ENCODE measurements at places on chromosomes 16 and 17. TPM values are rescaled to one million over a fixed set of nuclear protein-coding genes. Genes with fewer than 3 reads are reported as not detected.

GRCh38 chr16:47939680-47940079, 216.1 kb downstream of the ABCC12 start:
- DNase-seq, result no peak

GRCh38 chr16:66477028-66477515, 50.0 kb downstream of the BEAN1 start:
- no peak for DNase-seq

- DNase-seq, result no peak
Measured at GRCh38 chr16:72858665-72859493, 189.0 kb downstream of the ZFHX3 start.

DNA sequence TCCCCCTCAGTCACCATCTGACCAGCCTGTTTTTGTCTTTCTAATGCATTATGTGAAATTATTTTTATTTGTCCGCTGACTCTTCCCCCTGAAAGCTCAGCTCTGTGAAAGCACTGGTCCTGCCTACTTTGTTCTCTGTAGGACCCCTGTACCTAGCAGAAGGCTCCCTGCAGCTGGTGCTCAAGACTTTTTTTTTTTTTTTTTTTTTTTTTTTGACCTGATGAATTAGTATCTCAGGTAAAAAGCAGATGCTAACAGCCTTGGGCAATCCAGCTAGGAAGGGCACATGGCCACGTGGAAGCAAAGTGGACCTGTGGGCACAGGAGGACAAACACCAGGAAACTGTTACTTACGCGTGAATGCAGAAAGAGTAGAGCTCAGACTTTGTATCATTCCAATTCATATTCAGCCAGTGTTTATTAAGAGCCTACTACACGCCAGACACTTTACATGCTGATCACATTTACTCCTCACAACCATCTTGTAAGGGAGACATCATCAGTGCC, 629 bp upstream of the UNC119 start:
- DNase-seq, result no peak

GRCh38 chr16:88681709-88682451, 4.4 kb downstream of the SNAI3 start:
- DNase-seq, result peak; percentile 80

- no peak for DNase-seq
Measured at GRCh38 chr16:35298460-35299243, 1839.2 kb downstream of the TP53TG3F start.

GRCh38 chr17:10792151-10792550, 11.7 kb downstream of the TMEM238L start:
- no peak for DNase-seq

- DNase-seq, result no peak
Measured at GRCh38 chr17:4616476-4616875, 25.0 kb downstream of the ALOX15 start.

DNA sequence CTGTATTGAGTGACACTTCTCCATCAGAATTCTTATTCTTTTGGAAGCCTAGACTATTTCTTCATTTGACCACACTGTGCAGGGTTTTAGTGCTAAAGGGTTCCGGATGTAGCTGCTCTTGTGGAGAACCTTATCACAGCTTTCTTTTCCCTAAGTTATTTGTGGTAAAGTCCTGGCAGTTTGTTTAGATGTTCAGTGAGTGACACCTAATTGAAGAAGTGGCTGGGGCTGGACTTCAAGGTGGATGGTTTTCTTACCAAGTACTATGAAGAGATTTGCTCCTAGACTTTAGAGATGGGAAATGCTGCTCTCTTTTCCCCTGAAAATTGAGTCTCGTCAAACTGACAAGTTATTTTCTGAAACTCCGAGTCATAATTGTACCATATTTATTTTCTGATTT, 144.0 kb upstream of the TBX2 start:
- no peak for DNase-seq

DNA sequence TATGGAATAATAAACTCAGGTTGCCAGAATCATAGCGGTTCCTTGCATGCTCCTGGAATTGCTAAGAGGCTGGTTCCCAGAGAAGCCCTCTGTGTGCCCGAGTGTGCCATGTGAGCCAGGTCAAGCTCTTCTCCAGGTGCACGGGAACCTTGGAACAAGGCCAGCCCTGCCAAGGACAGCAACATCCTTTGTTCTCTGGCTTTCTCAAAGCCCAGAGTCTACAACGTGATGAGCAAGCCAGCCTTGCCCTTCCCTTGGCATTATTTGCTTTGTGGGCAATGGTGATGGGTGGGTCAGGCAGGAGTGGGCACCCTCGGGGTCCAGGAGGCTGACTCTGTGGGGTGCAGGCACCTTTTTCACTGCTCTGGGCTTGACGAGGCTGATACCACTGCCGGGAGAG, 14.2 kb upstream of the SEC14L1 start:
- DNase-seq, result no peak

GRCh38 chr16:3088925-3089716, 10.0 kb downstream of the ZSCAN10 start:
- no peak for DNase-seq

DNA sequence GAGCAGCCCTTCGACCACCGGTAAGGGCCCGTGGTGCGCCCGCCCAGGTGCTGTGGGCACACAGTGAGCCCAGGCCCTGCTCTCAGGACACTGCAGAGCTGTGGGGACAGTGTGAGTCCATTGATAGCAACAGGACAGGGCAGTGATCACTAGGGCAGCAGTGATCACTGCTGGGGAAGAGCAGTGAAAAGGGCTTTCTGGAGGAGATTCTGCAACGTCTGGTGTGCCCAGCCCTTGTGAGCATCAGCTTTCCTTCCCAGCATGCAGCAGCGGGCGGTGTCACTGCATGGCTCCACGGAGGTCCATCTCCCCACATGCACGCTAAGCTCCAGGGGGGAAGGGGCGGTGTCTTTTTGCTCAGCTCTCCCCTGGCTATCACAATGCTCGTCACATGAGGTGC, 32.1 kb downstream of the MAP1LC3B start:
- no peak for DNase-seq

DNA sequence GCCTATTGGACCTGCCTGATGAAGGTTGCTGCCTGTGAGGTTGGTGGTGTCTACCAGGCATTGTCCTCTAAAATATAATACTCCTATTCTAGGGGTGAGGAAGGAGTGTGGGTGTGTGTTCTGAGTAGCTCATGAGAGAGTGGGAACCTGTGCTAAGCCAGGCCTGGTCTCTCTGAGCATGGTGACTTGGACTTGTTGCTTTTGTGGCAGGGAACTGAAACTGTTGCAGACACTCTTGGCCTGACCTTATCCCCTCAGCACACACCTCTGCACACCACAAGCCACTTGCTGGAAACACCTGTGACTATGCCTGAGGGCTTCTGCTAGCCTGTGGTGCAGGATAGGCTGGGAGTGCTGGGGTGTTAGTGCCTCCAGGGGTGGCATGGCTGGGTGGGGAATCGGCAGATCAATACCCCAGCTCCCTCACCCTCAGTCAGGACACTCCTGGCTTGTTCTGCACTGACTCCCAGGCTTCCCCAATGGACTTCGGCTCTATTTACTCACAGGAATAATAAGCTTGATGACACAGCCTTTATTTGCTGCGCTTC, 29.9 kb downstream of the PLCG2 start:
- peak; percentile 19 for DNase-seq

DNA sequence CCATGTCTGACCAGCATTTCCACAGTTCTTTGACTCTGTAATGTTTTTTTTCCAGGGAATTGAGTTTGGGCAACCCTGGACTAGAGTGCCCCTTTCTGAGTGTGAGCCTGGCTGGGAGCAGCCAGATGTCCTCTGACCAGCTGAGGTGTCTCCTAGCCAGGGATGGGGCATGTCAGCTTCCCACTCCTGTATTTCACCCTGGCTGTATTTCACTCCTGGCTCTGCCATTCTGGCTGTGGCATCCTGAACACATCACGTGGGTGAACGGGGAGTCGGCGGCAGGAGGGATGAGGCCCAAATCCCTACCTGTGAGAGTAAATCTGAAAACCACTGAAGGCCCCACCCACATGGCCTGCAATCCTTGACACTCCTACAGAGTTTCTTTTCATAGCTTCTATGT, 31.3 kb downstream of the KDM8 start:
- no peak for DNase-seq

- no peak for DNase-seq
Measured at GRCh38 chr16:66266436-66267291, 99.8 kb upstream of the CDH5 start.

DNA sequence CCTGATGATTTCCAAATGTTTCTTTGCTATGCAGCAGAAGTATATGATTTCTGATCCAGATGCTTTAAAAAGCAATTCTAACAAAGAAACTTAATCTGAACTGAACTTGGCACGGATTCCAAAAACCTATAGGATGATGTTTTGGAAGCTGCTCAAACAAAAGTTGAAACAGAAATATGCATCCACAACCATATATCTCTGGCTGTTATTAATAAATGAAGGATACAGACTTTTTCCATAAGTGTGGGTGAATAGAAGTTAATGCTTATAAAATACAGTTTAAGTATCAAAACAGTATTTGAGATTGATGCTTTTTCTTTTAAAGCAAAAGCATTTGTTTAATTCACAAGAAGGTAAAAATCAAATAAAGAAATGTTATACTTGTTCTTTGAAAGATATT, 27.9 kb upstream of the NACA2 start:
- DNase-seq, result no peak

DNA sequence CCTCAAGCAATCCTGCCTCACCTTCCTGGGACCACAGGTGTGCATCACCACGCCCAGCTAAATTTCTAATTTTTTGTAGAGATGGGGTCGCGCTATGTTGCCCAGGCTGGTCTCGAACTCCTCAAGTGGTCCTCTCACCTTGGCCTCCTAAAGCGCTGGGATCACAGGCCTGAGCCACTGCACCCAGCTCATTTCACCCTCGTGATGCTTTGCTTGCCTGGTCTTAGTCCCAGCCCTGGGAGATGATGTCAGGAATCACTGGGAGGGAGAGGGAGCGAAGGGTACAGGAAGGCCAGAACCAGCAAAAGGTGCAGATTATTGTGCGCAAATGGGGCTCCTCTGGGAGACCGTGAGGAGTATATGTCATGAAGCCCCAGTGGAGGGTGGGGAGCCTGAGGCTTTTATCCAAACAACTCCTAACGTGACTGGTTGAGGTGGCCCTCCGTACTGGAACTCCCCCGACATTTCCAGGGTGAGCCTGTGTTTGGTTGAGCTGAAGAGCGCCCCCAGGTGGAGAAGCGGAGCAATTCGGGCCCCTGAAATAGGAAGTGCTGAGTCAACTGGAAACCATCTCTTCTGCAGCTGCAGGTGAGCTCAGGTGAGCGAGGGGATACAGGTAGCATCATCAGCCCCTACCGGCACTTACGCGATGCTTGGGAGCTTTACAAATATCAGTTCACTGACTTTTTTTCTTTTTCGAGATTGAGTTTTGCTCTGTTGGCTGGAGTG, 41.2 kb upstream of the HAPSTR1 start:
- no peak for DNase-seq

DNA sequence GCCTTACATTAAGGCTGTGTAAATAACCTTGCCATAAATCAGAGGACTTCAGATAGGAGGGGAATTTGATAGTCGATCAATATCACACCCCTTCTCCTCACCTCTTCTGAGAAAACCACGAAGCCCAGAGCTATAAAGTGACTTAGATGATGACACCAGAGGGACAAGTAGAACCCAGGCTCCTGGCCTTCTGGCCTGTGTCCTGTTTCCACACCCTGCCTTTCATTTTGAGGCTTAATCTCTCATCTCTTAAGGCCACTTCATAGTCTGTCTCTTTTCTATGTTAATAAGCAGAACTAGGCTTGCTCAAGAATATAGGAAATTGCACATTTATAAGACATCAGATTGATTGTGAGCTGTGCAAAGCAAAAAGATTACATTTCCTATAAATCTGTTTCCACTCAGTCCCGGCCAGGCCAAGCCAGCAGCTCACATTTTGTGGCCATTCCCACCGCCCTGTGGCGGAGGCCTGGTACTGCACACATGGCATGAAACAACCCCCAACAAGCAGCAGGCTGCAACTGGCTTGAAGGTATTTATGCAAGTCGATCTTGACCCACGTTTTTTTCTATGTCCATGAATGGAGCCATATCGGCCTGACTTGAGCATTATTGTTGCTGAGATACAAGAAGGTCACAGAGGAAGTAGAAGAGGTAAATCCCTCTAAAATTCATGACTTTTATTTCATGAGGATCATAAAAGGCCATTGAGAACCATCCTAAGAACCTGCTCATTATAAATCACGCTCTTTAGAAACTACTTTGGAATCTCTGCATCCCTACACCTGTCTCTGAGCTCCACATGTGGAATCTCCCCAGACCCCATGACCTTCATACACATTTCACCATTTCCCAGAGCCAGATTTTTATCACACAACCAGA, 93.7 kb downstream of the PMP22 start:
- no peak for DNase-seq

DNA sequence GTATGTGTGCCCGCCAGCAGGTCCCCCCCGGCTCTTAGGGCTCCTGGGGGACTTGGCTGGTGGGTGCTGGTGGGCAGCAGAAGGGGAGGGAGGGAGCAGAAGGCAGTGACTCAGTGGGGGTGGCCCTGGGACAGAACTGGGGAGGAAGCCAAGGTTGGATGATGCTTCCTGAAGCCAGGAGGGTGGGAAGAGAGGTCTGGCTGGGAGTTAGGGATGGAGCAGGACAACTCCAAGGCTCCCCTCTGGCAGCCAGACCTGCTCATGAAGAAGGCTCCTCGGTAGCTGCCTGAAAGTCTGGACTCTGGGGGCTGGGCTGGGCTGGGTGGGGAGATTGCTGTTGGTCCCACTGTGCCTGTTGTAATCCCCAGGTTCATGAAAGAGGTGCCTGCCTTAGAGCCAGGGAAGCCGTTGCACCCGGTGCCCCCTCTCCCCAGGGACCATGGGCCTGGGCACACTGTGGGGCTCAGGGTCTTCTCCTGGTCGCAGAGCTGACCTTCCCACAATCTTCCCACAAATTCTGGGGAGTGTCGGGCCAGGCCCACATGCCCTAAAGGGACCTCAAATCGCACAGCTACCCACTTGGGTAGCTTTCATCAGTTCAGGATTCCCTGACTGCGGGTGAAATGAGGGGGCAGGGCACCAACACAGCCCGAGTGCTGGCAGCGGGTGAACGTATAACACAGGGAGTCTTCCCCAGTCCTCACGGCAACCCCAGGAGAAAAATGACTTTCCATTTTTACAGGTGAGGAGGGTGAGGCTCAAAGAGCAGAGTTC, 1.1 kb upstream of the PLEKHG4 start:
- DNase-seq, result no peak

GRCh38 chr17:13525876-13526275, 75.9 kb downstream of the HS3ST3A1 start:
- DNase-seq, result no peak

- DNase-seq, result no peak
Measured at GRCh38 chr17:47719411-47720152, 13.5 kb upstream of the TBX21 start.

Gene HID1
- total RNA-seq, result 1.7 TPM

Gene TMEM88
- 3.8 TPM for total RNA-seq

Gene SLFN14
- not detected for total RNA-seq

Gene PRR35
- total RNA-seq, result not detected

Gene INTS2
- total RNA-seq, result 11.8 TPM

Gene CEMP1
- total RNA-seq, result not detected

Gene DNAH17
- not detected for total RNA-seq

Gene GSDMA
- total RNA-seq, result 3.0 TPM

Gene PRDM7
- not detected for total RNA-seq

Measured in esophagus squamous epithelium (tissue), 5 donors.